ENCODE measurements at places on chromosomes 4 and X. TPM values are rescaled to one million over a fixed set of nuclear protein-coding genes. Genes with fewer than 3 reads are reported as not detected.
A peak's percentile ranks its signal among the peaks of the same experiment; 100 is the strongest.

GRCh38 chr4:93147524-93148212 is 680.9 kb upstream of the ATOH1 start:
- peak; percentile 36 for DNase-seq

Gene ADGRL3
- 24.0 TPM for polyA plus RNA-seq

Gene GPM6B
- polyA plus RNA-seq, result 21.8 TPM

DNA sequence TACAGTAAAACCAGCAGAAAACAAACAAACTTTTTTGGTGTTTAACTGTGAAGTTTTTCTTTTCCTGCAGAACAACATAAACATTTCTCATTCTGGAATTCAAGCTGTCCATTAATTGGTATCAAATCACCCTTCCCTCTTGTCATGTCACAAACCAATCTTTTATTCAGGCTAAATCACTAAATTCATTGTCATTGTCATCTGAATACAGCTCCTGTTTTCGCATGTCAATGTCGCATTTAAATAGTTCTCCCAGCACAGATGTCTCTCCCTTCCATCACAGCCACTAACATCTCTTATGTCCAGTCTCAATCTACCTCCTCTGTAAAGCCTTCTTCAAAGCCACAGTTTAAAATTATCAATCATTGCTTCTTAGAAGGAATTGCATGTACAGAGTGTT is 192.1 kb upstream of the PCDH10 start:
- DNase-seq, result no peak

Gene PNMA6F
- polyA plus RNA-seq, result 0.27 TPM

DNA sequence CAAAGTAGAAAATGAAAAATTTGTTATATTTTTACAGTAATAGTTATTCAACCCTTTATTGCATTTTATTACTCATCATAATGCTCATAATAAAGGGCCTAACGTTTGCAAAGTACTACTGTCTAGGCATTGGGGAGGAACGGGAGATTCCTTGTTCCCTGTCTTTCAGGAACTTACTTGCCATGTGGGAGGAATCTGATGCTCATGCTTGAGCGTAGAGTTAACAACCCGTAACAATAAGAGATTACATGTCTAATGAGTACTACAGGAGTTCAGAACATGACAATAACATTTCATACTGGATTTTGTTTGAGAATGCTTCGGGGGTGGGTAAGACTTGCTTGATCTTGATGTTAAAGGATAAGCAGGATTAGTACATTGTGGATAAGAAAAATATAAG is 2.9 kb downstream of the CCSER1 start:
- no peak for DNase-seq

Gene F9
- not detected for polyA plus RNA-seq

Gene LRRC66
- 1.3 TPM for polyA plus RNA-seq

DNA sequence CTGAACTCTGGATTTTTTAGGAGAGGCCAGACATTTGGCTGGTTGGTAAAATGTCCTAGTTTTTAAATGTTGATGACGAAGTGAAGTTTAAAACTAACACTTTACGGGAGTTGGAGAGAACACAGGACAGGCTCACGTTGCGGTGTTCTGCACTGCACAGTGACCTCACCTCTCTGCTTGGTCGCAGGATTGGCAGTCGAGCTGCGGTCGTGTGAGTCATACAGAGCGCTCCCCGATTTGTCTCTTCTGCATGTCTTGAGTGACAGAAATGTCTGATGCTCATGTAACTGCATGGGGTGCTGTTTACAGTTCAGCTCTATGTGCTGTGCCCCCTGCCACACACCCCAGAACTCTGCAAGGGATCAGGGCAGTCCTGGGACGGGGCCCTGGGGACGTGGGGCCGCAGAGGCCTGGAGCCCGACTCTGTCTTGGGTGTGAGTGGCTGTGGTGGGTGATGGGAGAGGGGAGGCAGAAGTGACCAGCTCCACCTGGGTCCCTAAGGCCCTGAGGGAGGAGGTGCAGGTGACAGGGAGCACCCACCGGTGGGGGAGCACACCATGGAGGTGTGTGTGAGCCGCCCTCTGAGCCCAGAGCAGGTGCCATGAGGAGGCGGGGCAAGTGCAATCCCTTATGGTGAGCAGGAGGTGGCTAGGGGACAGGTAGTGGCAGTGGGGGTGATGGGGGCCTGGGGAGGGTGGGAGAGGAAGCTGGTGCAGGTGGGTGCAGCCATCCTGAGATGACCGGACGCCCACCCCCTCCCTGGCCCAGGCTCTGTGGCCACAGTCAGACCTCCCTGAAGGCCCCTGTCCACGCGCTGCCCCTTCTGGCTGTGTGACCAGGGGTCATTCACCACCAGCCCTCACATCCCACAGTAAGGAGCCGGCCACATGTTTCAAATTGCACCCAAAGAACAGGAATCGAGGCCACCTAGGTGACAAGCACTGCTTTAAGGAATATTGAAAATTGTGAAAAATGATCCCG is 77.9 kb upstream of the ADRA2C start:
- no peak for DNase-seq
